ENCODE measurements at places on chromosomes 11 and 22.

GRCh38 chr22:42425337-42425988, 6.7 kb downstream of the NFAM1 start:
- DNase-seq: no peak

- DNase-seq: no peak
These were observed 13.9 kb upstream of the MAML2 start for GRCh38 chr11:96356848-96357247.

GRCh38 chr11:63769042-63769713, 603 bp upstream of the ZFTA start:
- peak; percentile 28 for DNase-seq

GRCh38 chr11:134233729-134234179, 9.3 kb downstream of the VPS26B start:
- no peak for DNase-seq

- DNase-seq: peak; percentile 54
These were observed 2.8 kb downstream of the MYH9 start for GRCh38 chr22:36384766-36385481.

GRCh38 chr11:121741761-121742361, 289.1 kb upstream of the SORL1-AS1 start:
- no peak for DNase-seq

- no peak for DNase-seq
These were observed 51.0 kb upstream of the CSNK2A3 start for GRCh38 chr11:11403763-11404725.

GRCh38 chr11:104637662-104638170, 260.5 kb downstream of the CASP12 start:
- DNase-seq: peak; percentile 57

DNA sequence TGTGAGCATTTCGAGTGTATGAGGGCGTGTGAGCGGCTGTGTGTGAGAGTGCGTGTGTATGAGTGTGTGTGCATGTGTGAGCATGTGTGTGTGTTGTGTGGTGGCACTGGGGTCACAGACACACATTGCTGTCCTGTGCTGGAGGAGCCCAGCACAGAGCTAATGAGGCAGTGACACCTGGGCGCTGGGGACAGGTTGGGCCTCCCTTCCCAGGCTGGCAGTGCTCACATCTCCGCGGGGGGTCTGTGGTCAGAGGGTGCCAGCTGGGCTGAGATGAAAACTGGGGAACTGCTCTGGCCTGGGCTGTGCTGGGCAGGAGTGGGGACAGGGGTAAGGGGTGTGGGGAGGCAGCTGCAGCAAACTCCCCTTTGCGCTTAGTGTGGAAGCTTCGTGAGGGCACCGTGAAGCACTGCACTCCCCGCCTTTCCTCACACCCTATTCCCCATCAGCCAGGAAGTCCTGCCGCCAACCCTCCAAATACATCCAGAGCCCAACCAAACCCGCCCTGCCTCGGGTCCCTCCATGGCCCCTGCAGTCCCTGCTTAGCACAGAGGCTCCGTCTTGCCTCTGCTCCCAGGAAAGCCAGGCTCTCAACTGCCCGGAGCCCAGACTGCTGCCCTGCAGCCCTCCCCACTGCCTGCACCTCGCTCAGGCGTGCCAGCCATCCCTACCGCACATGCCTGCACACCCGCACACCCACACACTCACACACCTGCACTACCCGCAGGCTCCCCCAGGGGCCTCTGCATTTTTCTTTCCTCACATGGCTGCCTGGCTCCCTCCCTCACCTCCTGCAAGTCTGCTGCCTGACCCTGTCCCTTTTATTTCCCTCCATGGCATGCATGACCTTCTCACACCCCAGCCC, 62.0 kb upstream of the THY1 start:
- no peak for DNase-seq

- DNase-seq: no peak
These were observed 500.8 kb downstream of the MN1 start for GRCh38 chr22:27300536-27301285.

- no peak for DNase-seq
These were observed 6.2 kb downstream of the TANGO2 start for GRCh38 chr22:20026996-20027601.

DNA sequence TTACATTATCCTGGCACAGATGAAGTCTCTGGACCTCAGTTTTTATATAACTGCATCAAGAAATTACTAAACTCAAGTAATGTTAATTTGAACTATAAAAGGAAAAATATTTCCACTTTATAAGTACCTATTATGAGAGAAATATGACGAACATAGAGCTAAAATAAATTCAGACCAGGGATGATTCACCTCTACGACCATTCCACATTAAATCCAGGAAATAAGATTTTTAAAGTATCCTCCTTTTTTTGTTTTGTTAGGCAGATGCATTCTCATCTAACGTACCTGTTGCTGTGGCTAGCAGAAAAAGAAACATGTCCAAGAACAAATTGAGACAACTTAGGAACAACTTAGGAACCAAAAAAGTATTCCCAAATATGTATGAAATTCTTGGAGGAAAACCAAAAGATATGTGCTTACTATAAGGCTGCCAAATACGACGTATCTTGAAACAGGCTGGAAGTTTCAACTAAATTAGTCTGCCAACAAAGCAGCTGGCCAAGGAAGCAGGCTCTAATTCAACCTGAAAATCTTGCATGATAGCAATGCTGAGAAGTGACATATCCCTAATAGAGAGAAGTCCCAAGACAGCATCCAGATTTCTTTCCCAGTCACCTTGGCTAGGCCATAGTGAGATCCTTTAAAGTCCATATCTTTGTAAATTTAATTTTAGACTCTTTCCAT, 15.7 kb downstream of the SPTY2D1 start:
- DNase-seq: peak; percentile 12

GRCh38 chr22:40263191-40263590, 83.1 kb upstream of the ADSL start:
- DNase-seq: peak; percentile 81

DNA sequence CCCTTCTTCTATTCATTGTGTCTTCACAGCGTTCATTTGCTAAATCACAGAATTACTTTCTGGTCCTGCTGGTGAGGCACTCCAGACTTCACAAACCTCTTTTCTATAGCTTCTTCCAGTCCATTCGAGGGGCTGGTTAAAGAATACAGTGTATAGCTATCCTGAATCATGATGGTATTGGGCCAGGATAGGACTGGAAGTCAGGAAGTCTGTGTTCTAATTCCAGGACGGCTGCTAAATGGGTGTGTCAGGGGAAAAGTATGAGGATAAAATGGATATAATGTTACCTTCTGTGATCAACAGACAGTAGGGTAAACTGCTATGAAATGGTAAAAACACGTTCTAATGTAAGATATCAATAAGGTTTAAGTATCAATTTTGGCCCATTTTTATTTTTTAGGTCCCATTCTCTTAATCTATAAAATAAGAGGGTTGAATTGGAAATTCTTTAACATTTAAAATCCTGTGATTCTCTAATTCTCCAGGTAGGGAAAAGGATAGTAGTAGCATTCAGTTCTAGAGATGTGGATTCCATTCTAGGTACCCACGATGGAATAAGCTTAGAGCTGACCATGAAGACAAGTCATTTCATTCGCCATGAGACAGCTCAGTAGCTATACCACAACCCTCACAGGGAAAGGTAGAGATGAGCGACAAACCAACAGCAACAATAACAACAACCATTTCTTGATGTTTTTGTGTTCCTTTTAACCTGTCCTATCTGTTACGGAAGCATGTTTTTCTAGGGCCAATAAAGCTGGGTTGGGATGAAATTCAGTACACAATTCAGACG, 96.1 kb downstream of the SLC1A2 start:
- no peak for DNase-seq

GRCh38 chr11:10021563-10021962, 272.5 kb downstream of the SBF2 start:
- peak; percentile 87 for DNase-seq

DNA sequence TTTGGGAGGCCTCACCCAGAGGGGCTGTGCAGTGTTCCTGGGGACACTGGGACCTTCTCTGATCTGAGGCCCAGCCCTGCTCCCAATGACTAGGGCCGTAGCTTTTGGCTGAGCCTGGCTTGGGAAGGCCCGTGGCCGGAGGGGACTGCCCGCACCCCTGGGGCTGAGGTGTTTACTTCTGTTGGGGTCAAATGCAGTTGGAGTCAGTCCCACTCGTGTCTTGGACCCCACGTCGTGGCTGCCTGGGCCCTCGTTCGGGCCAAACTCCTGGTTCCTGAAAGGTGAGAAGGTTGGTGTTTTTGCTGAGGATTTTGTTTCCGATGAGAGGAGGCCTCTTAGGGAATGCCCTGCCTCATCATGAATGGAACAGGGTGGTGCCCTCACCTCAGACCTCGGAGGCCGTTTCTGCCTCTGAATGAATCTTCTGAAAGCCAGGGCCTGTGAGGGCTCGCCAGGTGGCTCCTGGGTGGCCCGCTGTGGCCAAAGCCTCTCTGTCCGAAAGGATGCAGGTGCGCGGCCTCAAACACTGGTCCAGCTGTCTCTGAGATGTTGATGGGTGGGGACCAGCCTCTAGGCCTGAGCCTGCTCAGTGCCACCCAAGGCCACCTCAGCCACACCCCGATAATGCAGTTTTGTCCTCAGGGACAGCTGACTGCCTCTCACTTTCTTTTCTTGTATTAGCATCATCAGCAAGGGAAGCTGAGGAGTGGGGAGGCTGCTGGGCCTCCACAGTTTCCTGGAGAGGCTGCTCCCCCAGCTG, 40.3 kb upstream of the A4GALT start:
- DNase-seq: no peak

DNA sequence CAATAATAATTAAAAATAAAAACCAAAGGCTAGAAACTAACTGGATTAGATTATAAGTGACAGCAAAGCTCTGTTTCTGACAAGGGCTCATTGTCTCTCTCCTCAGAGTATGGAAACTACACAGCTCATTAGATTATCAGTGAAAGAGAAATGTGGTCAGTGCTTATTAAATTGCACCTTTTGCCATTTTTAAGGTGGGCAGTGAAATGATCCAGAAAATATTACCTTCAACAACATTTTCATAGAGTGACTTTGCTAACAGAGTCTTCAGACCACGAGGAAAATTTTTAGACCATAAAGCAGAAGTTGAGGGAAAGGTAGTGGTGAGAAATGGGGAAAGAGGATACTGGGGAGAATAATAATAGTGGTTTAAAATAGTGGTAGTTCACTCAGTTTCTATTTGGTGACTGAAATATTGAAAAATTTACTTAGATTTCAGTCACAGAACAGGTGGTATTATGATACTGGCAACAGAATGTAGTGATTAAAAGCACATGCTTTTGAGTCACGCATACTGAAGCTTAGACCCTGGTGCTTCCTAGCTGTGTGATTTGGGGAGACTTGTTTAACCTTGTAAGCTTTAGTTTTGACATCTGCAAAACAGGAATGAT, 684.0 kb upstream of the CCDC90B start:
- DNase-seq: no peak
